Left renal pelvis (tissue), 4 donors: ENCODE measurements at places on chromosomes 5 and 9. TPM values are rescaled to one million over a fixed set of nuclear protein-coding genes. Genes with fewer than 3 reads are reported as not detected.

Gene TPPP
- polyA plus RNA-seq: 0.93 TPM

Gene ARHGEF39
- polyA plus RNA-seq: 9.7 TPM

Gene GPR151
- polyA plus RNA-seq: not detected

Gene PRDM12
- not detected for polyA plus RNA-seq

- no peak for DNase-seq
Measured at GRCh38 chr9:109868722-109869121, 88.7 kb downstream of the PALM2AKAP2 start.

DNA sequence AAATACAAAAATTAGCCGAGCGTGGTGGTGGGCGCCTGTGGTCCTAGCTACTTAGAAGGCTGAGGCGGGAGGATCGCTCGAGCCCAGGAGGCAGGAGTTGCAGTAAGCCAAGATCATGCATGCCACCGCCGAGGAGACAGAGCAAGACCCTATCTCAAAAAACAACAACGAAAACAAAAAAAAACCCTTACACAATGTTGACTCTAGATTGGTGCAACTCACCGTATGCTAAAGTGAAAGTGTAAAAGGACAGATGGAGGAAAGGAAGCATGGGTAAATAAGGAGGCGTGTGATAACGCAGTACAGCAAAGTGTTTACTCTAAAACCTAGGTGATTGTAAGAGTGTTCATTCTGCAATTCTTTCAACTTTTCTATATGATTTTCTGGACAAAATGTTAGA, 15.9 kb upstream of the RUFY1 start:
- DNase-seq: no peak

DNA sequence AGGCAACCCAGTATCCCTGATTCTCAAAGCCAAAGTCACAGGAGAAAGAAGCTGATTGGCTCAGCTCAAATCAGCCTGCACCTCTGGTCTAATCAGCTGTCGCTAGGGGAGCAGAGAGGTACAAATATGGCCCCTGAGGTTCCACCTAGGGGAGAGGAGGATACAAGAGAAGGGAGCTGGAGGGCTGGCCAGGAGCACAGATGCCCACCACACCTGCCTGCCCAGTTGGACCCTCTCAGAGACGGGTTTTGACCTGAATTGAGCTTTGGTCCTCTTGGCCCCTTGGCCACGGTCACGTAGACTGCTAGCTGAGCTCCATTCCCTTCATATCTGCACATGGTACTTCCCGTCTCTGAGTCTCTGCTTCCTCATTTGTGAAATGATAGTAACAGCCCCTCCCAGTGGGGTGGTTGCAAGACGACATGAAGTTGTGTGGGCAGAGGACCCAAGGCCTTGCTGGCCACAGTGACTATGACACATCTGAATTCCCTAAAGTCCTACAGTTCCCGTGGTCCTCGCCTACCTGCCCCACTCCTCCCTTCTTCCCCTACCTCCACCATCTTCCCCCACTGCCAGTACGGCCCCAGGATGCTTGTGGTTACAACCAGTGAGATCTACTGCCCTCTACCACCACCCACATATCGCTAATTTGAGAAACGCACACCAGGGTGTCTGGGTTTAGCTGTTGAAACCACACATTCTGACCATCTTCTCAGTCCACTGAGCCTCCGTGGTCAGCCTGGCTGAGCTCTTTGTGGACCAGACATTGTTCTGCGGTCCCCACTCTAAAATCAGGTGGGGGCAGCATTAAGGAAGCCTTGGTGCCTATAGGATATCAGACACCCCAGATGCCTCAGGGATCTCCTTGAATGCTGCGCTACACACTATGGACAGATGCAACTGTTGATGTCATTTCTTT, 60.3 kb upstream of the NEK6 start:
- DNase-seq: no peak

- DNase-seq: no peak
Measured at GRCh38 chr9:88596376-88596775, 61.4 kb downstream of the NXNL2 start.

DNA sequence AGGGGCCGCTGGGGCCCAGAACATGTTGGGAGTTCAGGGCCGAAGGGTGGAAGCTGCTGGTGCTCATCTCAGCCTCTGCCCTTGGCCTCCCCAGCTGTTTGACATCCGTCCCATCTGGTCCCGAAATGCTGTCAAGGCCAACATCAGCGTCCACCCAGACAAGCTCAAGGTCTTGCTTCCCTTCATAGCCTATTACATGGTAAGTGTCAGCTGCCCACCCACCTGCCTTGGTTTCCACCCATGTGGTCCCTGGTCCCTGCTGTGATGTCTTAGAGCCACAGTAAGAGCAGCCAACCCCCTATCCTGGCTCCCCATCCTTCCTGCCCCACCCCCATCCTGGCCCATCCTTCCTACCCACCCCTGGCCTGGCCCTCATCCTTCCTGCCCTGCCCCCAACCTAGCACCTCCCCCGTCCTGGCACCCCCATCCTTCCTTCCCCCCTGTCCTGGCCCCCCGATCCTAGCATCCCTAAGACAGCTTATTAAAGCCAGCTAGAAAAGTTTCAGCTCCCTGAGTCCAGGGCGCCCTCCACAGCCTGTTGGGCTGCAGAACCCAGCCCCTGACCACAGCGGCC, 9.7 kb upstream of the CEL start:
- no peak for DNase-seq

Gene NAIP
- 29.6 TPM for polyA plus RNA-seq

GRCh38 chr9:129383019-129383560, 205.0 kb upstream of the IER5L start:
- no peak for DNase-seq

DNA sequence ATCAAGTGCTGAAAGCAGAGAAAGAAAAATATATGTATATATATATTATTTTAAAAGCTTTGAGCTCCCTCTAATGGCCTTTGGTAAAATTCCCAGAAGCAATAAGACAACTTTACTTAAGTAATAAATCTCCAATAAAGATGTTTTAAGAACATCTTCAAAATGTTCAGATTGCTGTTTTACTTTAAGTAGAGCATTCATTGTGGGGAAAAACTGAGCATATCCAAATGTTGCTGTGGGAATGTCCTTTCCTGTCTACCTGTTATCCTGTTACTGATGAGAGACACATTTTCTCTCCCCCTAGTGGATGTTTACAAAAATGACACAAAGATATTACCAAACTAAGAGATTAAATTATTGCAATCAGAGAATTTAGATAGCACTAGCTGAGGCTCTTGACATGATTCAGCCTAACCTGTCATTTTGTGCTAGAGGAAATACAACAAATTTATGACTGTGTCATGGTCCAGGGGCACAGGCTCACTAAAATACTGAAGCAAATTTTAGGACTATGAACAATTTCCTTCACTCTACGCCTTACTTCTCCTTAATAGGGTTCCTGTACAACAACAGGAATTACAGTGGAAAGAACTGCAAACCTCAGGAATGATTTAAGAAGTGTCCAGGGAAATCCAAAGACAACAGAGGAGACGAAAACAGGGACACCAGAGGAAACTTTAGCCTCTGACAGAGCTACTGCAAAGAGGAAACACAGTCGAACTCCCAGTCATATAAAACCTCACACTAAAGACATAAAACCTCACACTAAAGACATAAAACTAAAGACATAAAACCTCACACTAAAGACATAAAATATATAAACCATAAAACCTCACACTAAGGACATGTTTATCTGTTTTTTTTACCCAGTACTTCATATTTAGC, 24.3 kb upstream of the PRRC1 start:
- peak; percentile 40 for DNase-seq

Gene CRHBP
- polyA plus RNA-seq: 18.4 TPM

Gene SOX30
- 0.60 TPM for polyA plus RNA-seq

DNA sequence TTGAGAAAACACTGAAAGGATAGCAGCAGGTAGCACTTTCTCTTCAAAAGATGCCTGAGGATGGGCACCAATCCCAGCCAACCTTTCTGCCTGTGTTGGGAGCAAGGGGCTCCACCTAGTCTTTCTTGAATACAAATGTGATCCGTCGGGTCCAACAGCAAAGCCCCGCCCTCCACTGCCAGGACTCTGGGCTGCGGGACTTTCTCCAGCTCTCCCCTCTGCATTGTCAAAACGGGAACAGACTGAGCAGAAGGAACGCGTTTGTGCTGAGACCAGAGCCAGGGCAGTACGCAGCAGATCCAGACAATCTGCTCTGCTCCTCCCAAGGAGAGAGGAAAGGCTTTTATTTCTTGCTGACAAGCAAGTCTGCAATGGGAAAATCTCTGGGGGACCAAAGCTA, 139.7 kb downstream of the SEC61B start:
- DNase-seq: no peak

GRCh38 chr5:68273717-68274409, 58.3 kb downstream of the PIK3R1 start:
- no peak for DNase-seq

Gene ARID3C
- 0.22 TPM for polyA plus RNA-seq

GRCh38 chr9:2241836-2242741, 226.9 kb downstream of the SMARCA2 start:
- DNase-seq: peak; percentile 87

Gene PCDHB11
- 6.3 TPM for polyA plus RNA-seq

- DNase-seq: peak; percentile 70
Measured at GRCh38 chr9:135971892-135972291, 10.7 kb upstream of the UBAC1 start.

- DNase-seq: no peak
Measured at GRCh38 chr9:93132946-93133680, 938 bp downstream of the NINJ1 start.

Gene C9orf85
- 21.7 TPM for polyA plus RNA-seq

Gene LRRC26
- polyA plus RNA-seq: not detected

Gene IL9
- not detected for polyA plus RNA-seq

Gene PHF24
- polyA plus RNA-seq: 1.00 TPM

DNA sequence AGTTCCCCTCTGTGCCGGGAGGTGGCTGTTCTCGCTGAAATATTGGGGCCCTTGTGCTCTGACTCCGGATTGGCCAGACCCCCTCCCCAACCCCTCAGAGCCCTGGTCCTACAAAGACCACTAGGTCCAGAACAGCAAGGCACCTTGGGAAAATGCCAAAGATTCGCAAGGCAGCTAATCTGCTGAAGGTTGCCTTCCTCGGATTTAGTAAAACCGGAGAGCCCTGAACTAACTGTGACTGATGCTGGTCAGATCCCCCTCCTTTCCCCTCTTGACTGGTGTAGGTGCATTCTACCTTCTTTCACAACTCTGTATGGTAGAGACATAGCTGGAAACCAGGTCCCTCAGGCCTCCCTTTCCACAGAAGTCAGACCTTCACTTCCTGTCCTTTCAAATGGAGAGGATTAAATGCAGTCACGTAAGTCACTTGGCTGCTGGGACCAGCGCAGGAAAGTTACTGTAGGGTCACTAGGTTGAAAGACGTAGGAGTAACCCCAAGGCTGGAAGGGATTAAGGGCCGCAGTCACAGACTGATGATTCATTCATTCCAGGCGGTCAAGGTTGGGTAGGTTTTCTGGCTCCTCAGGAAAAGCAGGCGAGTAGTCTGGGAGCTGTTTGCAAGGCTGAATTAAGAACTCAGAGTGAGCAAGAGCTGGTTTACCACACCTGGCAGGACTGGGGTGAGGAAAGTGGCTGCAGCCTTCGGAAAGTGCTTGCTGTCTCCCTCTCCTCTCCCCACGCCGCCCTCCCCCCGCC, 5.3 kb downstream of the BARX1 start:
- no peak for DNase-seq

DNA sequence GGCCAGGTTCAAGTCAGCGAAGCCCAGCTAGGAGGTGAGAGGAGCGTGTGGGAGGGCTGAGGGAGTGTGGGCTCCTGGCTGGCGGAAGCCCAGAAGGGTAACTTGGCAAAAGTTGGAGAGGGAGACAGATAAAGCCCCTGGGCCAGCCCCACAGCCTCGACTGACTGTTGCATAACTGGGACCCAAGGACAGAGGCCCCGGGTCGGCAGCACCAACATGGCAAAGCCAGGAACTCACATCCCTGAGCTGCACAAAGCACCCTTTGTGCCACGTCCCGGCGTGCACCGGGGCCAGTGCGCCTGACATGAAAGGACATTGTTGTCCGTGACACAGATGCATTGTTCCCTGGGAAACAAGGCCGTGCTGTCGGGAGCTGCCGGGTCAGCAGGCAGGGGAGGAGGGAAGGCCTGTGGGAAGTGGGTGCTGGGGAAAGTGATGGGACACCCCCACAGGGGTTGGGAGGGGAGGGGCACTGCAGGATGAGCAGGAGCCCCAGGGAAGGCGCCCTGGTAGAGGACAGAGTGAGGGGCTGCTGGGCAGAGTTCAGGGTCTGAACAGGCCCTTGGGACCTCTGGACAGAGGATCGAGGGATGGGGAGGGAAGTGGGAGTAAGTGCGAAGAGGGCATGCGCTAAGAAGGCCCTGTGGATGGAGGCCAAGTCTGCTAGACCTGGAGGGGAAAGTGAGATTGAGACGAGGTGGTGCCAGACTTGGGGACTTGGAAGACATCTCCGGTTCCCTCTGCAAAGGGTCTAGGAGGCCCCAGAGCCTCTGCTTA, 13.0 kb upstream of the DPM2 start:
- no peak for DNase-seq

DNA sequence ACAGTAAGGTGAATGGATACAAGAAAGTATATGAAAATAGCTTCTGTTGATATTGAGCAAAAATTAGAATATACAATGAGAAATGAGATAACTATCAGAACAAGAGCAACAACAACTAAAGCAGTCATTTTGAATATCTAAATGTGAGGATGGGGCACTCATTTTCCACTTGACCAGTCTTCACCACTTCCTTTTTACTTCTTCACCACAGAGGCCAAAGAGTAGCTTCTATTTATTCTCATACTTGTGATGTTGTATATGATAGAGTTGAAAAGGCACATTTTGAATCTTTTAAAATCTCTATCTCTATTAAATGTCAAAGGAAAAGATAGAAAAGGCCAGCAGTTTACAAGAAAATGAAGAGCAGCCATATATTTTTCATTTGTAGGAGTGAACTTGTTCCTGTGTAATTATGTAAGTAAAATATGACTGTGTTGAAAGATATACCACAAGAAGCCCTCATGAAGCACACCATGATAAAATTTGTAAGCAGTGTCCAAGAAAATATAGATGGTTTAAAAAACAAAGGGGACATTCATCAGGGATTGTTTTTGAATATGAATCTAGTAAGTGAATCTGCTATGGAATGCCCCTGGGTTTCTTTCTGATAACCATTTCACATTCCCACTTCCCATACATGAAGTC, 39.2 kb downstream of the ADAMTS19 start:
- no peak for DNase-seq

- DNase-seq: no peak
Measured at GRCh38 chr5:139210585-139210984, 12.4 kb upstream of the SIL1 start.

DNA sequence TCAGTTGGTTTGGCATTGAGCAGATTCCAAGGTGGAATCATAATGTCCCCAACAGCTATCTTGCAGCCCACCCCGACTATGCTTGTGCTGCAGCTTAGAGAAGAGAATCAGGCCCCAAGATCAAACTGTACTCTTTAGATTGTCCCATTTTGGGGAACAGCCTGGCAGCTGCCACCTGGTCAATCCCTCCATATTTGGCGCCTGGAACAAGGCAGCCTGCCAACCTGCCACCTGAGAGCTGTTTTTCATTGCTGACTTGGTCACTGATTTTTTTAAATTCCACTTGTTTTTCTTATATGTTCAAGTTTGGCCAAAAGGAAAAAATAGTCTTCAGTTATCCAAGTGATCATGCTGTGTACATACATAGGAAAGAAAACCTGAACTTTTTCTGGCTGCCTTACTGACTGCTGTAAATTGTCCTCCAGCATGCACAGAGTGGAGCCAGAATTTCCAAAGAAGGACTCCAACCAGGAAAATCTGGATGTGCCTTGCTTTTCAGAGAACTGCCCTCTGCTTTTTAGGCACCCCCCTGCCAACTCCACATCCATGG, 504.2 kb downstream of the ENC1 start:
- no peak for DNase-seq

- DNase-seq: no peak
Measured at GRCh38 chr5:102545175-102545574, 46.4 kb upstream of the SLCO6A1 start.

- no peak for DNase-seq
Measured at GRCh38 chr5:132528021-132528420, 15.3 kb downstream of the IL5 start.
